ENCODE measurements at places on chromosomes 12 and 14.
A peak's percentile ranks its signal among the peaks of the same experiment; 100 is the strongest.

- peak; percentile 10 for DNase-seq
These were observed 33.2 kb downstream of the ETNK1 start for GRCh38 chr12:22658214-22658613.

- no peak for DNase-seq
These were observed 37.7 kb downstream of the CCDC177 start for GRCh38 chr14:69536971-69537370.

GRCh38 chr12:98698603-98699463 is 53.7 kb downstream of the APAF1 start:
- peak; percentile 71 for DNase-seq

- DNase-seq, result no peak
These were observed 15.0 kb upstream of the MANSC4 start for GRCh38 chr12:27794818-27795584.

DNA sequence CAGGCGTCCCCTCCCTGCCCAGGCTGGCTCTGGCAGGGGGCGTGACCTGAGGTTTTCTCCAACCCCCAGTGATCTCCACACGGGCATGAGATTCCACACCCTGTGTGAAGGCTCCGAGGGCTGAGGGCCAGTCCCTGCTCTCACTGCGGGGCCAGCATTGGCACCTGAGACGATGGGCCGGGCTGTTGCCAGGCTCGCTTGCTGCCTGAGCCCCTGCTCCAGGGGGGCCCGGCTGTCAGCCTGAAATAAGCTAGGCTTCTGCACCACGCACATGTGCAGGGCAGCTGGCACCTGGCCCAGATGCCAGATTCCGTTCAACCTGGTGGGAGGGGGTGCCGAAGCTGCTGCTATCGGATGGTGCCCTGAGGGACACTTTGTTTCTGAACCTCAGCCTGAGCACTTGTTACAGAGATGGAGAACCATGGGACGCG is 196.5 kb upstream of the PRMT8 start:
- DNase-seq, result no peak

DNA sequence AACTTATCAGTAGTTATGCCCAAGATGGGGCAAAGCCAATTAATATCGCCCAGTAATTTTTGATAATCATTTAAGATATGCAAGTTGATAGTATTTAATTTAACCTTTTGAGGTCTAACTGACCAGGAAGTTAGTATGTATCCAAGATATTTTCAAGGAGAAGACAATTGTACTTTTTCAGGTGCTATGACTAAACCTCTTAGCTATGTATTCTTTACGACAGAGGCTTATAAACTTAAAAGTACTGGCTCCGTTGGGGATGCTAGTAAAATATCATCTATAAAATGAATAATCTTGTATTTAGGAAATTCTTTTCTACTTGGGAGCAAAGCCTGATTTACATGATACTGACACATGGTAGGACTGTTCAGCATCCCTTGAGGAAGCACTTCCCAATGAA is 40.3 kb downstream of the TMTC3 start:
- no peak for DNase-seq

GRCh38 chr14:99479160-99479905 is 1.3 kb downstream of the SETD3 start:
- no peak for DNase-seq

DNA sequence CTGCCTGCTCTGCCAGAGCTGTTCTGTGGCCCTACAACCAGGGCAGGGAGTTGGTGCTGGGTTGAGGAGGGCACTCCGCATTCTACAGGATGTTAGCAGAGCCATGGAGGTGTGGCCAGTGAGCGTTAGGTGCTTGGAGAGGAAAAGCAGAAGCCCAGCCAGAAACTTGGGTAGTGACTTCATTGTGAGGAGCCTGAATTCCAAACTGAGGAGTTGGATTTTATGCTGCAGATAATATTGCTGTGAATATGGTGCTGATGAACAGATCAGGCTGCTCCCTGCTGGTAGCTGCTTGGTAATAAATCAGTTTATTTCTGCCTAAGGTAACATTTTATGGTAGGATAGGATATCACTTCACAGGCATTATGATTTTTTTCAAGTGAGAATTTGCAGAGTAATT is 7.1 kb upstream of the CCDC175 start:
- DNase-seq, result peak; percentile 10

DNA sequence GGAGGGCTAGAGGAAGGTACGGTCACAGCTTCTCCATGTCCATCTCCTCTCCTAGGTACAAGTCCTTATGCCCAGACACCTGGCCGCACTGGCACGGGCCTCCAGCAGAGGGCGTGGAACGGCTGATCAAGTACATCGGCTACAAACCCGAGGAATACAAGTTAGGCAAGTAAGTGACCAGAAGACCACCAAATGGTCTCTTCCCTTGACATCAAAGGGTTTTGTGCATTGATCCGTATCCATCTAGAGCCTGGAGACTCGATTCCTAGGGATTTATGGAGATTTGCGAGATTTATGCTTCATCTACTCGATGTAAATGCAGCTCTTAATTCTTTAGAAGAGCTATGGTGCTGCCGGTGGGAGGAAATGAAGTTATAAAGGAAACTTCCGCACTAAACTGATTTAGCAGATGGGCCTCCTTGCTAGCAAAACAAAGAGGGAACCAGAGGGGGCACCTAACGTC is 44.2 kb downstream of the KCTD10 start:
- DNase-seq, result peak; percentile 52

DNA sequence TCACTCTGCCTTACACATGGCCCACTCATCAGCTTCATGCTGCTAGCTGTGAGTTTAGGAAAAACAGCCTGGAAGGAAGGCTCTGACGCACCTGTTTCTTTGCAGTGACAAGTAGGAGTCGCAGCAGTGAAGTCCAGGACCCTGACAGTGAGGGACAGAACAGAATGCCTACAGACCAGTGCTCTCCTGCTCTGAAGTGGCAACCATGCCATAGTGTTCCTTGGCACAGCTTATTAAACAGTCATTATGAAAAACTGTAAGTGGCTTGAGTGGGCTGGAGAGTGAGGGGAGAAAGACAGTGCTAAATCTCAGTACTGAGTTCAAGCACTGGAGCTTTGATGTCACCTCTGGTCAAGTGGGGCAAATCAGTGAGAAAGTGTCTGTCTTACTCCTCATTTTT is 61.7 kb downstream of the MYRFL start:
- no peak for DNase-seq

- peak; percentile 32 for DNase-seq
These were observed 247.9 kb upstream of the ARHGAP5 start for GRCh38 chr14:31828946-31829868.

GRCh38 chr12:57001448-57001906 is 4.9 kb downstream of the ZBTB39 start:
- DNase-seq, result peak; percentile 69

- no peak for DNase-seq
These were observed 79.0 kb downstream of the TMX1 start for GRCh38 chr14:51318813-51319597.

- peak; percentile 96 for DNase-seq
These were observed 777 bp downstream of the ARF3 start for GRCh38 chr12:48956279-48957140.

Data from AG08395 (cell line).